Muscle of arm (tissue), 14 donors: ENCODE measurements at places on chromosomes 16 and 17. TPM values are rescaled to one million over a fixed set of nuclear protein-coding genes. Genes with fewer than 3 reads are reported as not detected.

CACNG5 gene
- not detected for polyA plus RNA-seq

SMTNL2 gene
- 198 TPM for polyA plus RNA-seq

USP32 gene
- 25.2 TPM for polyA plus RNA-seq

SHCBP1 gene
- 10.2 TPM for polyA plus RNA-seq

HGS gene
- 46.6 TPM for polyA plus RNA-seq

ACSM3 gene
- polyA plus RNA-seq: 5.3 TPM

PYDC1 gene
- polyA plus RNA-seq: 1.1 TPM

QRICH2 gene
- polyA plus RNA-seq: 3.2 TPM

TM4SF5 gene
- not detected for polyA plus RNA-seq

PRR11 gene
- polyA plus RNA-seq: 14.6 TPM

TBC1D26 gene
- 0.42 TPM for polyA plus RNA-seq

PPP1R1B gene
- polyA plus RNA-seq: 3.6 TPM
